ENCODE measurements at places on chromosomes 11 and 22. TPM values are rescaled to one million over a fixed set of nuclear protein-coding genes. Genes with fewer than 3 reads are reported as not detected.

DNA sequence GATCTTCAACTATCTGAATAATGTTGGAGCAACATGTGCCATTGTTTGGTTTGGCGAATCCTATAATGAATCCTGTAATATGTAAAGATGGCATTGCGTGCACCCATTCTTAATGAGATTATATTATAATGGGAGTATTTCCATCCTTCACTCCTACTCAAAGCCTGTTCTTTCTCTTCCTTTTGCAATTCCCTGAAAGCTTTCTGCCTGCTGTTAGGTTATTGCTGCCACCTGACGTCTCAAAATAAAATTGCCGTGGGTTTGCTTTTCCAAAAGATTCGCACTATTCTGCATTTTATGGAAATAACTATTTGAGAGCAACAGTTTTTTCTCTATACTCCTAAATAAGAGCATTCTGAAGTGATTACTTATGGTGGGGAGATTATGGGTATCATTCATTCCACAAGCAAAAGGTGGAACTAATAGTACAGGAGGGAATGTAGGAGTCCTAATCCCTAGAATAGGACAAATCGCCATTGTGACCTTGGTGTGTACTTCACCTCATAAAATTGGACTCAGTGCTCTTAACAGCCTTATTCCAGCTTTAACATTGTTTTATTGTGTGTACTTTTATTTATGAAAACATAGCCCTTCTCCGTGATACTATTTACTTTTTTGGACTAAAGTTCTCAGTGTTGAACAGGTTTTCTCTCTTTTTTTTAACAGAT is 69.6 kb upstream of the ALKBH3 start:
- no peak for DNase-seq

- peak; percentile 32 for DNase-seq
Observed at GRCh38 chr22:18075720-18076497, 1.9 kb upstream of the PEX26 start.

The BTG4 gene
- polyA plus RNA-seq: not detected

The LYVE1 gene
- polyA plus RNA-seq: not detected

GRCh38 chr11:76665172-76665571 is 5.4 kb downstream of the LRRC32 start:
- no peak for DNase-seq

GRCh38 chr11:123195188-123196059 is at the start of gene CLMP:
Gene CLMP, minus strand, starts transcription at chr11:123195248. Its CDS starts 308 bp downstream, at chr11:123194940.
- DNase-seq: no peak

The TUBA8 gene
- not detected for polyA plus RNA-seq

The FAM118B gene
- polyA plus RNA-seq: 8.9 TPM

DNA sequence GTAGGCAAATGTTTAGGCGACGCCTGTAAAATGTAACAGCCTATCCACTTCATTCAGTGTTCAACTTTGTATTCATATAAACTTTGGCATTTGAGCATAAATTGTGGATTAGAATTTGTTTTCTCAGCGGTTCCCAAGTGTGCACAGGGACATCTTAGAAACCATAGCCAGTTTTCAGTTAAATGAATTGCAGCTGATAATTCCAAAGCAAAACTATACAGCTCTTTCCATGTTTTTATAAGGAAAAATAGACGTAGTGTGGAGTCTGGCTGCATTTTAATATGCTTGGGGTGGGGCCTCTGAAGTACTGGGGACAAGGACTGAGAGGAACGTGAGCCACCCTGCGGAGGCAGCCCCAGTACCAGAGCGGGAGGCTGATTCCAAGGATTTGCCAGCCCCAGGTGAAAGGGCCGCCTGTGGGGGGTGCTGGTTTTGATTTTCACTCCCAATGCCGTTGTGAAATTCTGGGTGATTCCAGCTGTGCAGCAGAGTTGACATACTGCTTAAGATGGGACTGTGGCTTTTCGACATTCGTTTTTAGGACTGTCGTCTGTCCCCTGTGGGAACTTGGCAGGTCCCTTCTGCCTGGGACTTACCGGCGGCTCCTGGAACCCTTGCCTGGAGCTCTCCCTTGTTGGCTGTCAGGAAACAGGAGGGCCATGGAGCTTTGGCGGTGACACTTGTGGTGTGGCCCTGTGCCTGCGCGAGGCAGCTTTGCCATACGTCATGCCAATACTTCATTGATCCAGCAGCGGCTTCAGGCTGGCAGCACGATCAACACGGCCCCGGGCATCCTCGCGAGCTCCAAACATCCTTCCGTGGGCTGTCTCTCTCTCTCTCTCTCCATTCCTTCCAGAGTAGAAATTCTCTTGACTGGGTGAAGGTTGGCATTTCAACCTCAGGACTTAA is 370.9 kb downstream of the TBC1D22A start:
- no peak for DNase-seq

DNA sequence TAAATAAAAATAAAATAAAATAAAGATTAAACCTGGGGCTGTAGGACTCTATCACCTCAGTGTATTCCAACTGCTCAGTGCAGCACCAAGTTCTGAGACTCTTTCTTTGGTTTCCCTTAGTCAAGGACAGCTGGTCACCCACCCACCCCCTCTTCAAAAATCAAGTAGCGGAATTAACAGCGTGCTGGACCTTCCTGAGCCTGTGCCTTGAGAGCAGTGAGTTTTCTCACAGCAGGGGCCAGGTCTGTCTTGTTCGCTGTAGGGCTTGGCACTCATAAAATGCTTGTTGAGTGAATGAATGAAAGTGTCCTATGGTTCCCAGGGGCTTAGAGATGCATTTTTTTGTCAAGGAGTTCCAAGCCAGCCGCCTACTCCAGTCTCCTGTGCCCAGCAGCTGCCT is 2.9 kb upstream of the ALX4 start:
- no peak for DNase-seq

The HSPA8 gene
- polyA plus RNA-seq: 1,399 TPM

DNA sequence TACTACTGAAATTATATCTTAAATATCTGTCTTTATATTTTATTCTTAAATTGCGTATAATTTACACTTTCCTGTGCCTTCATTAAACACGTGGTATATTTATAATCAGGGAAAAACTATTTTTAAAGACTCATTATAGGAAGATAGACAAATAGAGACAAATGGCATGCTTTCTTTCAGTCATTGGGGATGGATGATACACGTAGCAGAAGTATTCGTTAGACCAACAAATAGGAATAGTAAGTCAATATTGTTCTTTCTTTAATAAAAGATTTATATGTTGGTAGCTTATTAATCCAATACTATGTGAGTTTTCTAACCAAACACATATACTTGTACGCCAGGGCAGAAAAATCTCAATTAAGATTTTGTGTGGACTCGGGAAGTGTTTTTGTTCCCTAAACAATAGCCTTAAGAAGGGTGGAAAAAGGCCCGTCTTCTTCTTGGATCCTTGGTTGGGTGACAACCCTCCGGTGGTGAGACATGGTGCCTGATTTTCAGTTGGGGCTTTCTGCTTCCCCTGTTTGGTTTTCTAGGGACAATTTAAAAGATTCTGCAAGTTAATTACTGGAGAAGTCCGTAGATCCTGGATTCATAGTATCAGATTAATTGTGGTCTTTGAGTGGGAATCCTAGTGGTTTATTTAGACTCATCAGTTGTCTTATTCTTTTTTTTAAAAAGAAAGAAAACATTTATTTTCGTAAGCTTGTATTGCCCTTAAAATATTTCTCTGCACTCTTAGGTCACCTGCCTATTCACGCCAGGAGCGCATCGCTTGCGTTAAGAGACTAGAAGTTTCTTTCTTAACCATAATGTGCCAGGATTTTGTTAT is 83.5 kb upstream of the WNT7B start:
- no peak for DNase-seq

GRCh38 chr22:39317084-39317774 is 2.2 kb downstream of the RPL3 start:
- DNase-seq: no peak

The OR8A1 gene
- polyA plus RNA-seq: not detected

The TRPM5 gene
- polyA plus RNA-seq: not detected

The SLC17A6 gene
- not detected for polyA plus RNA-seq

The GAS2 gene
- polyA plus RNA-seq: 3.9 TPM

DNA sequence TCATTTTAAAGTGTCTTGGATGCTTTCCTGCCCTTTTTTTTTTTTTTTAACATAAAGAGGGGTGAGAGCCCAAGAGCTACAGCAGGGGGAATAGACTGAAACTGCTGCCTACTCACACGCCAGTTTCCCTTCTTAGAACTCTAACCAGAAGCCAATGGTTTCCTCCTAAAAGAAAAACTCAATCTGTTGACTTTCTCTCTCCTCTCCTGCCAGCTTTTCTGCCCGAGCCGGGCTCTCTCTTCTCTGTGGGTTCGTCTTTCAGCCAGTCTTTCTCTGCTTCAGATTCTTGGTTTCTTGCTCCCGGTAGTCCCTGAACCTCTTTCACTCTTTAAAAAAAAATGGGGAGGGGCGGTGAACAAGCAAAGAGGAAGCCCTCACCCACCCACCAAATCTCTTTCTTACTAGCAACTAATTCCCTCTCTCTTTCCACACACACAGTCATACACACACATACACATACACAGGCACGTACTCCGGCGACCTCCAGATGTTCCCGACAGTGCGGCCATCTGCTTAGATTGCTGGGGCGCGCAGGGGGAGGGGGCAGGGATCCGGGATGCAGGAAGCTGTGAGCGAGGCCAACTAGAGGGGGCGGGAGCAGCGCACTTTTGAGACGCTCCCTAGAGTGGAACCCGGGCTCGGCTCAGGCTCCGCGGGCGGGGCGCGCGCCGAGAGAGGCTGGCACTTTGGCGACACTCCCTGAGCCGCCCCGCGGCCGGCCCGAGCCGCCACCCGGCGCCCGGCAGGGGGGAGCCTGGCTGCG is 444 bp upstream of the TSKU start:
- DNase-seq: no peak

DNA sequence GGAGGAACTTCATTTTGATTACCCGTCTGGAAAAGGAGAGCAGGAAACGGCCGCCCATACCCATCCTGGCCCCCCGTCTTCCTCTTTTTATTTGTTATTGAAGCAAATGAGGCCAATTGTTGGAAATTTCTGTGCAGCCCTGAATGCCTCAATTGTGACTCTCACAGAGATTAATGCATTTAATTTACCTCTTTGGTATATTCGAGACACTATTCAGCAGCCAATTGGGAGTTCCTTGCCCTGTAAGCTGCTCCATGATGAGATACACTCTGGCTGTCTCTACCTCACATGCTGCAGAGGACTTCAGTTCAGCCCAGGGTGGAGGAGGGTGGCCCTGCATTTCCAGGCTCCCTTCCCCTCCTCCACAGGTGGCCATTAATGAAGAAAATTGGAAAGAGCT is 60.6 kb upstream of the NTM start:
- no peak for DNase-seq

The C11orf52 gene
- not detected for polyA plus RNA-seq

GRCh38 chr11:76241243-76242000 is 35.1 kb upstream of the WNT11 start:
- no peak for DNase-seq

GRCh38 chr11:32304521-32304920 is 130.8 kb downstream of the WT1 start:
- no peak for DNase-seq

DNA sequence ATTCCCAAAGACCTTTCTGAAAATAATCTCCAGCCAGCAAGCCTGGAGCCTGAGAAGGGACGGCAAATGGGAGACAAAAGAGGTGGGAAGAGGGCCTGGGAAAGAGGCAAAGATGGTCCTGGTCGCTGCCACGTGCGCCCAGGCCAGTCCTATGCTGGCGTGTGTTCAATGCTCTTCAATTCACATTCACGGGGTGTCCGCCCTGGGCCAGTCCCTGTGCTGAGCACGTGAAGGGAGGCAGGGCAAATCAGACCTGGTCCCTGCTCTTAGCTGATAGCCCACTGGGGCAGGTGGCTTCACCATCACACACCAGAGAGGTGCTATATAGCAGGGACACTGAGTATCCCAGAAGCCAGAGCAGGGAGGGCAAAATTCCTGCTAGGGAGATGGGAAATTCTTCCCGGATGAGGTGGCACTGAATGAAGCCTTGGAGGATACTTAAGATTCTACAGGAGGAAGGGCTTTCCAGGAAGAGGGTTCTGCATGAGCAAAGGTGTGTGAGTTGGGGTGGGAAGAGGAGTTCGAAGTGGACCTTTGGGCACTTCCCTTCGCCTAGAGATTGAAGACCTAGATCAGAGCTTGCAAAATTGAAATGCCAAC is 148.2 kb downstream of the CHST1 start:
- DNase-seq: no peak

GRCh38 chr22:40345271-40345670 is 1.0 kb upstream of the ADSL start:
- no peak for DNase-seq

- DNase-seq: no peak
Observed at GRCh38 chr22:30777587-30777986, 82.9 kb downstream of the OSBP2 start.

DNA sequence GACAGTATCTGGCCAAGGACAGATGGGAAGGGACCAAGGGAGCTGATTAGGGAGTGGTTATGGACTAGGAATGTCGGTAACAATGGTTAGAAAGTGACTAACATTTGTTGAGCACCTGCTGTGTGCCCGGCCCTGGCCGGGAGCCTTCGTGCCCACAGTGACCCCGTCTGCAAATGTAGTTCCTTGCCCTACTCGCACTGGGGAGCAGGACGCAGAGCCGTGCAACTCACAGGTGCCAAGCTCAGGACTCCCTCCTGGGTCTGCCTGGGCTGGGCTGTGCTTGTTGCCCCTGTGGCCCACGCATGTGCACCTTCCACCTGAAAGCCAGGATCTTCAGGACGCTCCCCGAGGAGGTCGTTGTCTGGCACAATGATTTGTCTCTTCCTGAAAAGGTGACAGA is 56.7 kb upstream of the PPP6R3 start:
- DNase-seq: no peak

The DERL3 gene
- polyA plus RNA-seq: not detected

GRCh38 chr11:73126804-73127480 is 15.2 kb downstream of the FCHSD2 start:
- DNase-seq: no peak

The CHRDL2 gene
- not detected for polyA plus RNA-seq

GRCh38 chr11:13010749-13011465 is 1.8 kb downstream of the RASSF10 start:
- DNase-seq: no peak

GRCh38 chr11:69267395-69267805 is 26.6 kb upstream of the MYEOV start:
- no peak for DNase-seq

DNA sequence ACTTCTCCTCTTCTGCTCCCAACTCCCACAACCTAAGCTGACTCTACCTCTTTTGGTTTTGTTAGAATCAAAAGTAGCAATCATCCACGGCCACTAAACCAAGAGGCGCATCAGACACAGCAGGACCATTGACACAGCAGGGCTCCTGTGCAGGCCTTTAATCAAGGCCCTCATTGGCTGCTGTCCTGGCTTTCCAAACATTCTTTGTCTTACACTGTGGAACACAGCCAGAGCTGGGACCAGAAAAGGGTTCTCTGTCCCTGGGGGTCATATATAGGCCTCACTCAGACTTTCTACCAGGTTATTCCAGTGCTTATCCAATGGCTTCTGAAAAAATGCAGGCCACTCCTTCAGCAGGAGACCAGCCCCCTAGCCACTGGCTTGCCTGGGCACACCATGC is 212.7 kb upstream of the NTM start:
- DNase-seq: no peak

GRCh38 chr11:131924457-131925201 is 554.2 kb downstream of the NTM start:
- no peak for DNase-seq
